Panc1 (cell line): ENCODE measurements at places on chromosomes 12 and 14. TPM values are rescaled to one million over a fixed set of nuclear protein-coding genes. Genes with fewer than 3 reads are reported as not detected.
A peak's percentile ranks its signal among the peaks of the same experiment; 100 is the strongest.

LGR5 gene
- 1.9 TPM for total RNA-seq

DNA sequence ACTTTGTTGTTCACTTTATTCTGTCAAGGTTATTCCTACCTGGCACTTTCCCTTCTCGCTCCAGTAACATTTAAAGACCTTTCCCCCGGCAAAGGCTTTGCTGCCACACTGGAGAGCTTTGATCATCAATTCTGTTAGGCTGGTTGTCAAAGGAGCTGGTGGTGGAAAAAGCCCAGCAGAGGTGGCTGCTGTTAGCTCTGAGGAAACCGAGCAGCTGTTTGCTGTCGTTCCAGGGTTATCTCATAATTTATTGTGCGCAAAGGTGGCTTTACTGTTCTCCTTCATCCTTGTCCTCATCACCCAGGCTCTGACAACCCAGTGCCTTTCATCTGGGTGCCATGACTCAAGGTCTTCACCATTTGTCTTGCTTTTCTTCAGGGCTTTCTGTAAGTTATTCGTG is 38.2 kb upstream of the CRADD start:
- H3K27ac ChIP-seq, result no peak overlapping the region
- no peaks in the 10 kb centered on the region for H3K36me3 ChIP-seq
- DNase-seq, result no peak
- no peaks in the 10 kb centered on the region; the same call in 1 of the 2 replicates for H3K27me3 ChIP-seq
- H3K4me3 ChIP-seq, result no peak overlapping the region

GRCh38 chr14:99201351-99202073 is 70.5 kb downstream of the BCL11B start:
- H3K4me3 ChIP-seq, result no peak overlapping the region
- DNase-seq, result no peak
- H3K4me1 ChIP-seq, result no peaks in the 10 kb centered on the region
- no peaks in the 10 kb centered on the region; the same call in 1 of the 2 replicates for H3K27me3 ChIP-seq

DNA sequence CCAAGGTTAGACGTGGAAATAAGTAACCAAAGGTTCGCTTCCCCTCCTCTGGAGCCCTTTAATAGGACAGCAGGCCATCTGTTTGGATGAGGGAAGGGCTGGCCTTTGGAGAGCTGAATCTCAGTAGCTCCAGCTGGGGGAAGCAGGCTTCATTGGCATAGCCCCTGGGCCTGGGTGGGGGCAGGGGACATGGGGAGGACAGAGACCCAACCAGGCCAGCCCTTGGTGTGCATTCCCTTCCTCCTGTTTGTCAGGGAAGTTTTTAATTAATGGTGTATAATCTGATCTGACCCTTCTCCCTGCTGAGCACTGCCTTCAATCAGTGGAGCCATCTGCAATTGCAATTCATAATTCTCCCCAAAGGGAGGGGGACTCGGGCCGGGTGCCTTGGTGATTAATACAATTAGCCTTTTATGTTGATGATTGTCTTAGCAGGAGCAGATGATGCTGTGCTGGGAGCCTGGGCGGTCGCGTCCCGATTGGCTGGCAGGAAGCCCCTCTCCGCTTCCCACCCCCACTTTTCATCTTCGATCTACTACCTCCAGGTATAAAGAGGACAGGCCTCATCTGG is 6.4 kb downstream of the AQP6 start:
- no peak overlapping the region for H3K27ac ChIP-seq
- H3K4me1 ChIP-seq, result peaks cover 4% of the 10 kb centered on the region; the same call in 1 of the 2 replicates
- H3K4me3 ChIP-seq, result no peak overlapping the region
- H3K27me3 ChIP-seq, result no peaks in the 10 kb centered on the region

TESPA1 gene
- 0.51 TPM for total RNA-seq

DNA sequence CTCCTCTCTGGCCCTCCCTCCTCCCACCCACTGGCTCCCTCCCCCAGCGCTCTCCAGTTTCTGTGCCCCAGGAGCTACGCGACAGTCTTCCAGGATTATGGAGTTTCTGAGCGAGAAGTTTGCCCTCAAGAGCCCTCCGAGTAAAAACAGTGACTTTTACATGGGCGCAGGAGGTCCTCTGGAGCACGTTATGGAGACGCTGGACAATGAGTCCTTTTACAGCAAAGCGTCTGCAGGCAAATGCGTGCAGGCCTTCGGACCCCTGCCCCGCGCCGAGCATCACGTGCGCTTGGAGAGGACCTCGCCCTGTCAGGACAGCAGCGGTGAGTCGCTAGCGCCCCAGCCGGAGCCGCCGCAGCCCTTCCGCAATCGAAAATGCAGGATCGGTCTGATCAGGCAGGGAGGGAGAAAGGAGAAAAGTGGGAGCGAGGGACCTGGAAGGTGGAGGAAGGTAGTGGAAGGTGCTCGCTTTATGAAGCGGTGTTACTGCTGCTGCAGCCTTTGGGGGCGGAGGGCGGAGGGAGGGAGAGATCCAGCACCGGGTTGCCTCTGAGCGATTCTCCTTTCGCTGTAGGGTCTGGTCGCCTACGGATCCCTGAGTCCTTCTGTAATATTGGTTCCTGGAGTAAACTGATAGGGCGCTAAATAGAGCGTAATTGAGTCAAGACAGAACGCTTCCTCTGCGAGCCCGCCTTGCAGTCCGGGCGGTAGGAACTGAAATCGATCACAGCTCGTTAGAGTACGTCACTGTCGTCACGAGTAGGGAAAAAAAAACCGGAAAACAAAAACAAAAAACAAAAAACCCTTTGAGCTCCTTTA is at the start of gene ALX1:
Gene ALX1, plus strand, starts transcription at position 56 of the 819 bp plus-strand sequence. Its CDS starts 42 bp downstream, at position 98.
- DNase-seq, result no peak
- no peak within 1 kb of the TSS for H3K27ac ChIP-seq
- peak within 1 kb of the TSS; percentile 34 for H3K4me3 ChIP-seq

- H3K4me1 ChIP-seq, result no peaks in the 10 kb centered on the region; the same call in none of the 2 replicates
- DNase-seq, result no peak
- no peak overlapping the region for H3K4me3 ChIP-seq
- no peak overlapping the region for H3K27ac ChIP-seq
These were observed 4.6 kb downstream of the AP1G2 start for GRCh38 chr14:23562822-23563472.

GRCh38 chr12:125181107-125181506 is 115.9 kb downstream of the AACS start:
- no peaks in the 10 kb centered on the region for H3K36me3 ChIP-seq
- no peak overlapping the region for H3K27ac ChIP-seq
- DNase-seq, result no peak

GRCh38 chr12:93441081-93441616 is 598 bp downstream of the UBE2N start:
- no peaks in the 10 kb centered on the region; the same call in 1 of the 2 replicates for H3K36me3 ChIP-seq
- H3K27ac ChIP-seq, result peak overlapping the region; percentile 87
- peaks cover 31% of the 10 kb centered on the region for H3K4me1 ChIP-seq
- DNase-seq, result no peak
- no peaks in the 10 kb centered on the region for H3K27me3 ChIP-seq
- H3K4me3 ChIP-seq, result peak overlapping the region; percentile 77

CNTN1 gene
- total RNA-seq, result not detected

DNA sequence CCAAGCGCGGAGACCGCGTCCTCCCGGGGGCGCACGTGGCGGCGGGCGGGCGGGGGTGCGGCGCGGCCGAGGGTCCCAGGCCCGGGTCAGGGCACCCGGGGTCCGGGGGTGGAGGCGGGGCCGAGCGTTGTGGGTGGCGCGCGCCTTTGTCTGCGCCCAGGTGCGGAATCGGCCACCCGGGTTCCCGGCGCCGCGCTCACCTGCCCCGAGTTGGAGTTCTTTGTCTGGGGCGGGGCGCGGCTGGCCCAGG is 50.1 kb downstream of the LRCOL1 start:
- H3K27me3 ChIP-seq, result no peaks in the 10 kb centered on the region
- DNase-seq, result no peak

- H3K36me3 ChIP-seq, result no peaks in the 10 kb centered on the region
- H3K4me1 ChIP-seq, result peaks cover 28% of the 10 kb centered on the region
- no peaks in the 10 kb centered on the region for H3K27me3 ChIP-seq
- no peak overlapping the region for H3K27ac ChIP-seq
- DNase-seq, result no peak
- H3K4me3 ChIP-seq, result no peak overlapping the region
These were observed 22.9 kb upstream of the BCDIN3D start for GRCh38 chr12:49865782-49866135.
